ENCODE measurements at places on chromosomes 3 and 15.

DNA sequence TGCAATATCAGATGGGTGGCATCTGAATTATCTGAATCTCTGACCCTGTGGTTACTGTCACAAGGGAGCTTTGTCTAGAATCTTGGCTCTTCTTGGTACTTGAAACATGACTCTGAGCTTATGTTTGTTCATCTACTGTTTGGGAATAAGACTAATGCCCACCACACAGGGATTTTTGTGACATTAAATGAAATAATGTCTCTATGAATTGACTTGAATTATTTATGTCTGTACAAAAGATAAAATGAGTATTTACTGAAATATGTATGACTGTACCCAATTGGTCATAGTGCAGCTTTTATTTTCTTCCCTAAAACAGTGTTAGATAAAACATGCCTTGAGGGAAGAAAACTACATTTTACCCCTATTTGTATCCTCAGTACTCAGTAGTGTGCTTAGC, 87.9 kb upstream of the ZPLD1 start:
- no peak for DNase-seq

DNA sequence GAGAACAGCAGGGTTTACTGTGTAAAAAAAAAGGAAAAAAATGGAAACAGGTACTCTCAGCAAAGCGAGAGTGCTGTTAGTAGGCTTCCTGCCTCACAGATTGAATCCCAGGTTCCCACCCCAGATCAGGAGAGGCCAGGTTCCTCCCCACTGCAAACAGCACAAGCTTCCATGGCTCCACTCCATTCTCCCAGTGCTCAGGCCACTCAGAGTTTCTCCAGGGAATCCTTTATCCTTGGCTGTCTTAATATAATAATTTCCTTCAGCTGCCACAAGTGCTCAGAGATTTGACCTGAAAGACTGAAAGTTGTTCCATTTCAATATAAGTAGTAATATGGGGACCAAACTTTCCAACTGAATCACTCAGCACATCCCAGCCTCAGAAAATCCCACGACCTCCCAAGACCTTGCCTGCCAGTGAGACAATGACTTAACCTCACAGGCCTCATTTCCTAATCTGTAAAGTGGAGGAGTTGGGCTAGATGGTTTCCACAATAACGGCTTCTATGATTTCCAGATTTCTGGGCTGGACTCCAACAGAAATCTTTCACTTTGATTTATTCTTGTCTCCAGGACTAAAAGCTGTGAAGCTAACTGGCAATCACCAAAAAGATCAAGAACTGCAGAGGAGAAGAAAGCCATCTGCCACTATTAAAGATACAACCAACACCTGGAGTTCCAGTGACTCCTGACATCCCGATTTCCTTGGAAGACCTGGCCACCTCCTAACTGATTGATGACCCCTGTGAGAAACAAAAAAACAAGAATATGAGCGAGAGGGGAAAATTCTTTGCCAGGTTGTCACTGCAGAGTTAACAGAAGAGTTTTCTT, 289.5 kb downstream of the NEK10 start:
- no peak for DNase-seq

GRCh38 chr3:112126511-112126911, 6.5 kb downstream of the GCSAM start:
- no peak for DNase-seq

DNA sequence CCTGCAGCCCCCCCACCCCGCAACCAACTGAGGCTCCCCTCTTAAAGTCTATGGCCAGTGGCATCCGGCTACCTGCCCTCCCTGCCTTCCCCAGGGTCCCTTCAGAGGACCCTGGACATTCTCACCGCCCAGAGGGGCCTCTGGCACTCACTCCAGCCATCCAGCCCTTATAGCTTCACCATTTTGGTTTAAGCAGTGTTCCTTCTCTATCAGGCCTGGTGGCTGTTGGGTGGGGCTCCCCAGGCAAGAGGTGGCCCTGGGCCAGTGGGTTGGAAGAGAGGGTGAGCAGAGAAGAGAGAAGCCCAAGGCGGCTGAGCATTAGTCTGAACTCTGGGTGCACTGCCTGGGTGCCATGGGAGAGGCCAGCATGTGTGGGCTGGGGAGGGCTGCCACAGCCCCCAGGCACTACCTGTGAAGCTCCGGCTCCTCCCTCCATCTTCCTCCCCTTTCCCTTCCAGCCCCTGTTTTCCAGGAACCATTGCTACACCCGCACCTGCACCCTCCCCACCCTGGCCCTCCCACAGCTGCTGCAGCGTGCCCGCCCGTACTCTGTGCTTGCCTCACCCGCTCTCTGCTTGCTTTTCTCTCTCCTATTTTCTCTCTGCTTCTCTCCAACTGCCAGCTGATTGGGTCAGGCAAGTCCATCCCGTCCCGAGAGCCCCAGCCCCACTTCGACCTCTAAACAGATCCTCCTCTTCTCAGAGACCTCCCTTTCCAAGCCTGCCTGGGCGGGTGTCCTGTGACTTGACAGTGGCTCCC, 168.2 kb downstream of the TBC1D2B start:
- no peak for DNase-seq

- no peak for DNase-seq
These were observed 20.4 kb downstream of the IGF1R start for GRCh38 chr15:98668566-98669308.

DNA sequence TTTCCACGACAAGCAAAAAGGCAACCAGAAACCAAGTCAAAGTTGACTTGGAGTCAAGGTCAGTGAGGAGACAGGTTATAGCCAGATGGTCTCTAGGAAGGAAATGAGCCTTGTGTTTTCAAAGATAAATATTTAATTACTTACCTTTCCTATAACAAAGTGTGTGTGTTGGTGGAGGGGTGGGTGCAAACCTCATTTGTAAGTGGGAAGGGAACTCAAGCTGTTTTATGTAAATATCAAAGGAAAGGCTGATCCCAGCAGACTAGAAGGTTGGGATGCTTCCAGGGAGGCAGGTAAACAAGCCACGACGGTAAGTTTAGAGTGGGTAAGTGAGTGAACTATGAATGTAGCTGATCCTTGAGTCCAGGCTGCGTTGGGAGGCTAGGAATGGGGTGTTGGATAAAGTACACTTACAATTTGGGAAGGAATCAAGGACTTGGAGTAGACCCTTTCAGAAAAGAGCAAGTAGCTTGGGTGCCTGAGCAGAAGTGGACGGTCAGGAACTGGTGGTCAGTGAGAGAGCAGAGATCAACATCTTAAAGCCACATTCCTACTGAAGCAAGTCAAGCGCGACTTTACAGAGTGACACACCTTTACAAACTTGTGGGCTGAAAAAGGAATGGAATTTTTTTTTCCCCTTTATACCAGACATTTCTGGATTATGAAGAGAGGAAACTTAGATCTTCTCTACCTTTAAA, 82.0 kb upstream of the TBL1XR1 start:
- no peak for DNase-seq

GRCh38 chr3:189322339-189322738, 150.6 kb downstream of the TPRG1 start:
- DNase-seq = no peak

- DNase-seq = no peak
These were observed 35.7 kb downstream of the CORO2B start for GRCh38 chr15:68614286-68615035.

GRCh38 chr3:143825513-143825912, 22.8 kb downstream of the SLC9A9 start:
- DNase-seq = peak; percentile 41

- DNase-seq = no peak
These were observed 319.6 kb upstream of the IL12A start for GRCh38 chr3:159668990-159669476.

DNA sequence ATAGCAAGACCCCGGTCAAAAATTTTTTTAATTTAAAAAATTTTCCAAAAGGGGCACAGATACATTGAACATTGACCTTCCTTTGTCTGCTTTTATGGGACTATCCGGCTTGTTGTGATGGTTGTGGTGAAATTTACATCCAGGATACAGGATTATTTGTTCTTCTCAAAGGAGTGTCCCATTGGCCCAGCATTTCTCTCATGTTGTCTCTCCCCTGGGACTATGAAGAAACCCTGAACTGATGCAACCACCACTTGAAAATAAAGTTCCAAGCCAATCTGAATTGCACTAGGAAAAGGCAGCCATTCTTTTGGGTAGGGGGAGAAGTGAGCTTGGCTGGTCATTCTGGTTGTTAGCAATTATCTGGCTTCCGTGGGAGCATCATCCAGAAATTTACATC, 58.4 kb downstream of the PPARG start:
- no peak for DNase-seq

GRCh38 chr3:186871403-186871924, 29.0 kb downstream of the ADIPOQ start:
- DNase-seq = peak; percentile 12

GRCh38 chr15:73340502-73341192, 28.1 kb downstream of the HCN4 start:
- DNase-seq = no peak

GRCh38 chr3:8607234-8608040, 37.2 kb downstream of the SSUH2 start:
- no peak for DNase-seq

GRCh38 chr15:75199357-75199940, 2.2 kb upstream of the C15orf39 start:
- DNase-seq = no peak

- DNase-seq = no peak
These were observed 48.0 kb downstream of the ARHGAP31 start for GRCh38 chr3:119342176-119342575.

DNA sequence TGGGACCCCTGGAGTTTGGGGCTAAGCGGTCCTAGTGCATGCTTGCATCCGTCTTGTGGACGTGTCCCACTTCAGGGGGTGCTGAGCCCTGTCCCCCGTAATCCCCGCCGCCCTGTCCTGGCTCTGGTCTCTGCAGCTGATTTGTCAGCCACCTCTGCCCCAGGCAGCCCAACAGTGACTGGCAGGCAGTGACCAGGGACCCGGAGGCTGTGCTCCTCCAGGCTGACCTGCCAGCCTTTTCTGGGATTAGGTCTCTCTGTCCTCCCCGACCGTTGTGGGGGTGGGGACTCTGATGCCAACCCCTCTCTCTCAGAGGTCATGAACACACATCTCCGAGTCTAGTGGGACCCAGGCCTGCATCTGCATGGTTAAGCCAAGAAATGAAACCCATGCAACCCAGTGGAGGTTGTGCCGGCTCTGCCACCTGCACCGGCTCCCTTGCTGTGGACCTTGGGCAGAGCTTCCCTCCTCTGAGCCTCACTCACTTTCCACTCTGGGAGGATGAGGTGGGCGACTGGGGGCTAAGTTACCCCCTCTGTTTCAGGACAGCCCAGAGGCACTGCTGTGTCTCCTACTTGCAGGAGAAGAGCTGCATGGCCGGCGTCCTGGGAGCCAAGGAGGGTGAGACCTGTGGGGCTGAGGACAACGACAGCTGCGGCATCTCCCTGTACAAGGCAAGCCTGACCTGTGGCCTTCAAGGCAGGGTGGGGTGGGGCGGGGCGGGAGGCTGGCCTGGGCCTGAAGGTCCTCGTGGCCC, 60.2 kb downstream of the FBLN2 start:
- no peak for DNase-seq

DNA sequence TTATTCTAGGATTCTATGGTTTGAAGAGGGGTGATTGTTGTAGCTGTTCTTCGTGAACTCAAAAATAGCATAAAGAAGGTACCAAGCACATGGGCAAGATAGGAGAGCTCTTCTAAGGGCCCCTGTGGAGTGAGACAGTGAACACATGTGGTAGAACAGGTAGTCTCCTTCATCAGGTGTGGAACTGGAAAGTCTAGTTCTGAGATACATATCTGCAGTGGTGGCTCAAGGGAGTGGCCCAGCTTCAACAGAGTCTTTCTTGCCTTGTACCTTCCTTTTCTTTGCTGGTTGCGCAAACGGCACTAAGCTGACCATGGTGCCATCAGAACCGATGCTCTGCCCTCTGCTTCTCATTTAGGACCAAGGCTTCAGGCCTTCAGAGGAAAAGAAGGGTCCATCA, 65.2 kb downstream of the CERS3 start:
- DNase-seq = no peak
